Dermis blood vessel endothelial cell (primary cell): ENCODE measurements at places on chromosomes 13 and 19. TPM values are rescaled to one million over a fixed set of nuclear protein-coding genes. Genes with fewer than 3 reads are reported as not detected.

- peak; percentile 69 for DNase-seq
Measured at GRCh38 chr19:23116802-23117571, at the start of gene ZNF730. ZNF730 (plus strand) TSS chr19:23117025; CDS start chr19:23117174, 149 bp downstream.

- DNase-seq = no peak
Measured at GRCh38 chr19:37981785-37982475, 74.9 kb downstream of the SIPA1L3 start.

- DNase-seq = no peak
Measured at GRCh38 chr13:39767791-39768517, 112.5 kb downstream of the COG6 start.

DNA sequence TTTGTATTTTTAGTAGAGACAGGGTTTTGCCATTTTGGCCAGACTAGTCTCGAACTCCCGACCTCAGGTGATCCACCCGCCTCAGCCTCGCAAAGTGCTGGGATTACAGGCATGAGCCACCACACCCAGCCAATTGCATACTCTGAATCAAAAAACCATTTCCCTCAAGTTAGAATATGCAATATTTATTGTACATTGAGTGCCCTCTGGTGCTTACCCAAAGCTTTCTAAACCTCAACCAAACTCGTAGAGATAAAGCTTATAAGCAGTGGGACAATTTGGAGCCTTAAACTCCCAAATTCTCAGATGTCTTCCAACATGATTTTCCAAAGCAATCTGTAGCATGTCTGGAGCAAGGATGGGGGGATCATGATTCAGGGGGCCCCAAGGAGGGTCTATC lies 22.4 kb downstream of the RFXAP start:
- no peak for DNase-seq

DNA sequence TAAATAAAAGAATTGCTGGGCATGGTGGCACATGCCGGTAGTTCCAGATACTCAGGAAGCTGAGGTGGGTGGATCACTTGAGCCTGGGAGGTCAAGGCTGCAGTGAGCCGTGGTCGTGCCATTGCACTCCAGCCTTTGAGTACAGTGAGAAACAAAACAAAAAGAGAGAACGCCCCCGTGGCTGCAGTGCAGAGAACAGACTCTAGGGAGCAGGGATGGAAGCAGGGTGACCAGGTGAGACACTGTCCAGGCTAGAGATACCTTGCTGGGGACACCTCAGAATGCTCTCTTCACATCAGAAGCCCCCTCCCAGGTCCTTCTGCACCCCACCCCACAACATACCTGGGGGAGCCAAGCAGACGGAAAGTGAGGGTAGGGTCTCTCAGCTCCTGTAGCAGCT lies 24.8 kb downstream of the MAP4K1 start:
- no peak for DNase-seq

DNA sequence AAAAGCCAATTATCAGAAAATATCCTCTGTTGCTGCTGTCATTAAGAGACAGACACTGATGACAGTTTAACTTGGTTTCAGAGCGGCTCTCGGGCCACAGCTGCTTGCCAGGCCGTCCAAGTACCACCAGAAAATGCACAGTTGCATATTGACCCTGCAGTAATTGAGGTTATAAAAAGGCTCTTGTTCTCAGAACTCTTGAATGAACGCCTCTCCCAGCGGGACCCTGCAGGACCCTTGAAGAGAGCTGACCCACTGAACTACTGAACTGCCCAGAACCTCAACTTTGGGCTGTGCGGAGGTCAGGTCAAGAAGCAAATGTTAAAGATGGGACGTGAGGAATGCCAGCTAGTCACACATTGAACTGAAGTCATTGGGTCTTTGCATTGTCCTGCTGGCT lies 1559.0 kb upstream of the SLC10A2 start:
- DNase-seq = no peak

Gene IL4I1
- 2.1 and 3.6 TPM in 2 replicates for total RNA-seq

Gene CEACAM8
- not detected in 2 replicates for total RNA-seq

Gene CEACAM19
- total RNA-seq = 0.47 and 0.85 TPM in 2 replicates

Gene LPAR6
- 42.5 and 66.2 TPM in 2 replicates for total RNA-seq
